Activated B cell treated with CpG ODN at 0.5 μM for 24 hours (primary cell): ENCODE measurements at places on chromosomes 16 and 17.
A peak's percentile ranks its signal among the peaks of the same experiment; 100 is the strongest.

- H3K27me3 ChIP-seq, result peaks cover under 1% of the 10 kb centered on the region
- H3K36me3 ChIP-seq, result no peaks in the 10 kb centered on the region
- no peak overlapping the region for H3K4me3 ChIP-seq
- H3K4me1 ChIP-seq, result peaks cover 7% of the 10 kb centered on the region
- no peak for DNase-seq
Observed at GRCh38 chr16:79158337-79158736, 442.2 kb downstream of the MAF start.

DNA sequence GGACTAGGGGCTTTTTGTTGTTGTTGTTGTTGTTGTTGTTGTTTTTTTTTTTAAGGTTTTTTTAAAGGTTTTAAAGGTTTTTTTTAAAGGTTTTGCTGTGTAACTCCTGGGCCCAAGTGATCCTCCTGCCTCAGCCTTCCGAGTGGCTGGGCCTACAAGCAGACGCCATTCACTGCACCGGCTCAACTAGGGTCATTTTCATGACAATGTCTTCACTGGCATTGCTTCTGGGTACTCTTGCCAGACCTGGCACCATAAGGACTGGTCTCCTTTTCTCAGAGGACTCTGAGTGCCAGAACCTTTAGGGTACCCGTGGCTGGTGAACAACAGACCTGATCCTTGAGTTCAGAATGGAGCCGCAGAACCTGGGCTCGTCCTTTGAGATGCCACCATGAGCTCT, 20.4 kb downstream of the POLR3E start:
- DNase-seq, result no peak
- H3K4me1 ChIP-seq, result no peaks in the 10 kb centered on the region
- H3K27me3 ChIP-seq, result no peaks in the 10 kb centered on the region
- H3K4me3 ChIP-seq, result no peak overlapping the region

- H3K4me1 ChIP-seq, result peaks cover 12% of the 10 kb centered on the region
- peaks cover 50% of the 10 kb centered on the region for H3K36me3 ChIP-seq
- H3K4me3 ChIP-seq, result no peak overlapping the region
- no peak for DNase-seq
Observed at GRCh38 chr16:58614212-58614611, 15.4 kb downstream of the CNOT1 start.

- no peaks in the 10 kb centered on the region for H3K27me3 ChIP-seq
- no peak overlapping the region for H3K27ac ChIP-seq
- no peak overlapping the region for H3K4me3 ChIP-seq
- H3K36me3 ChIP-seq, result no peaks in the 10 kb centered on the region
Observed at GRCh38 chr17:20266806-20267458, 200.4 kb downstream of the LGALS9B start.

GRCh38 chr16:11346700-11347319, 1.6 kb downstream of the RMI2 start:
- DNase-seq, result no peak
- H3K4me1 ChIP-seq, result peaks cover 50% of the 10 kb centered on the region
- H3K27ac ChIP-seq, result no peak overlapping the region
- peak overlapping the region; percentile 82 for H3K4me3 ChIP-seq
- H3K27me3 ChIP-seq, result no peaks in the 10 kb centered on the region
- peaks cover 10% of the 10 kb centered on the region for H3K36me3 ChIP-seq
